Right renal cortex interstitium (tissue), 3 donors: ENCODE measurements at places on chromosomes 5 and 9. TPM values are rescaled to one million over a fixed set of nuclear protein-coding genes. Genes with fewer than 3 reads are reported as not detected.

DNA sequence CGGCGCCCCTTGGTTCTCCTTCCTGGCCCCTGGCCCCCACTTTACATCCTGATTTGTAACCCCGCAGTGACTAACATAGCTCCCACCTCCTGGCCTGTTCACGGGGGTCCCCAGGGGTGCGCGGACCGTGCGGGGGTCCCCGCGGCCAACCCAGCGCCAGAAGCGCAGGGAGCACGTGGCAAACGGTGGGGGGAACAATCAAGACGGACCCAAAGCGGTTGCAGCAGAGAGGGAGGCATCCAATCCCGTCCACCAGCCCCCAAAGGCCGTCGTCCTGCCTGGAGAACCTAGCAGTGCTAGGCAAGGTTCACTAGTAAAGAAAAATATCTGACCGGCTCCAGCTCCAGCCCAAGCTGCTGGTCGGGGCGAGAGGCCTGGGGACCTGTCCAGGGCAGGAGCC, 201.5 kb downstream of the AUH start:
- DNase-seq: no peak

GRCh38 chr5:14445013-14445412, 136.6 kb upstream of the OTULINL start:
- no peak for DNase-seq

DNA sequence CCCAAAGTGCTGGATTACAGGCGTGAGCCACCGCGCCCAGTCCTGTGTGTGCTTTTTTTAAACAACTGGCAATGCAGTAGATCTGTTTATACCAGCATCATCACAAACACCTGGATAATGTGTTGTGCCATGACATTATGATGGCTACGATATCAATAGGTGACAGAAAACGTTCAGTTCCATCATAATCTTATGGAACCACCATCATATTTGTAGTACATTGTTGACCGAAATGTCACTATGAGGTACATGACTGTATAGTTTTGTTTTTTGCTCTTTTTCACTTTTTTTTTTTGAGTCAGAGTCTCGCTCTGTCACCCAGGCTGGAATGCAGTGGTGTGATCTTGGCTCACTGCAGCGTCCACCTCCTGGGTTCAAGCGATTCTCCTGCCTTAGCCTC, 24.4 kb downstream of the ANKRD55 start:
- DNase-seq: no peak

DNA sequence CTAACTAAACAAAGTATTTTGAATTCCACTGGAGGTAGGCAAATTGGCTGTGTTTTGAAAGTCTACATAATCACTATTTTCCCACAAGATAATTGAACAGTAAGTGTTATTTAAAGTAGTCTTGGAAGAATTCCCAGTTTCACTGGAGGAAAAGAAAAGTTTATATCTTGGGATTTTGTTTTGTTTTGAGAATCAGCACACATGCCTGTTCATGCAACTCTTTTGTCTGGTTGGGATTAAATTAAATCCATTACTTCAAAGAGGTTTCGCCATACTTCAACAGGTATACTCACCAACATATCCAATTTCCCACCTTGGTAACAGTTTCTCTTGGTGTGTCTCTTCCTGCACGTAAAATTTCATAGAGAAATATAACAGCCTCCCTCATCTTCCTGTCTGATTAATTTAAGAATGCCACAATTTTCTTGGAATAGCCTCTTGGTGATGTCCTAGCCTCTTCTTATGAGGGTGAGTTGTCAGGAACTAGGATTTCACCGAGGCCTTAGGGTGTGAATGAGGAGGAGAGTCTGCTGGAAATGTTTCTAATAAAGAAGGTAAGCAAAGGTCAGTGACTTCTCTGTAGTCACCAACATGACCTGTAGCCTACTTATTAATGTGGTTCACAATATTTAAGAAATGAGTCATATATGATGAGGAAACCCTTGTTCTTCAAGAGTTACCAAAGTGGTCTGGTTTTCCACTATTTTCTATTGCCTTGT, 48.1 kb downstream of the ITGA2 start:
- DNase-seq: no peak

- no peak for DNase-seq
Observed at GRCh38 chr5:78926252-78926651, 58.9 kb downstream of the ARSB start.

- DNase-seq: no peak
Observed at GRCh38 chr9:133103987-133104505, 17.0 kb downstream of the RALGDS start.

DNA sequence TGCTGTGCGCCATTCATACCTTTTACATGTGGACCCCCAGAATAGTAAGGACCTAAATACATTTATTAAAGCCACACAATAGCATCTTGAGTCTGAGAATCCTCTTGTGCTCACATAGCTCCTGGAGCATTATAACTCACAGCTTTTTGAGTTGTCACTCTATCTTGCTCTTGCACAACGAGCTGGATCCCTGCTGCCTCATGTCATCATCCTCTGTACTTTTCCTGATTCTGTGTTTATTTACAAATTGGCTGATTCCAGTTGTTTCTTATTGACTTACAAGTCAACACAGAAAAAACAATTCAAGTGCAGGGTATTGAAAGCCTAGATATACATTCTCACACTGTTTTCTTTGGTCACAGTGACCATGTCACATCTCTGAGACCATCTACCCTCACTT, 112.9 kb downstream of the SLC1A3 start:
- no peak for DNase-seq

DNA sequence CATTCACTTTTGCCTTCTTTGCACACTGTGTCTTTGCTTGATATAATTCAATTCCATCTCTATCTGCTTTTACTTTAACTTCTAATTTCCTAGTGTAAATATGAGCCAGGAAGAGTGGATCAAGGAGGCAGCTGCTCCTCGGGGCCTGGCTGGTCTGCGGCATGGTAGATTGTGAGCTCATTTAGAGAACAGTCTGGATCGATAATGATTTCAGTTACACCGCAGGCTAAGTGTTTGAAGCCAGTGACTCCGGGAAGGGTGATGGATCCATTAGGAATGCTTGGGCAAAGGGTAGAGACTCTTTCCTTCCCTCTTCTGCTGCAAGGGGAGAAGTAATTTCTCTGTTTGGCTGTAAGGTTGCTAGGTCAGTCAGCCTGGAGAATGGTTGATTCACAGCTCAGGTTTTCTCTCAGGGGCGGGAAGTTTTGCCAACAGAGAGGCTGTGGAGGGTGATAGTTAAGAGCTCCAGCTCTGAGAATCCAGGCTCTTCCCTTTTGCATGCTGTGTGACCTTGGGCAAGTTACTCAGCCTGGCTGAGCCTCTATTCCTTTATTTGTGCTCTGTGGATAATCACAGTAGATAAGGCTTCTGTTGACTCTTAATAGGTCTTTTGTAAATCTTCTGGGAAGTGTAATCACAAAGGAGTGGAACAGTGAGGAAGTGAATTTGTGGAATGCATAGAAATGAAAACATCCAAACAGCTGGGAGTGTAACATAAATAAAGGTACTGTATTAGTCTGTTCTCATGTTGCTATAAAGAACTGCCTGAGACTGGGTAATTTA, 99.1 kb downstream of the PTTG1 start:
- DNase-seq: no peak

DNA sequence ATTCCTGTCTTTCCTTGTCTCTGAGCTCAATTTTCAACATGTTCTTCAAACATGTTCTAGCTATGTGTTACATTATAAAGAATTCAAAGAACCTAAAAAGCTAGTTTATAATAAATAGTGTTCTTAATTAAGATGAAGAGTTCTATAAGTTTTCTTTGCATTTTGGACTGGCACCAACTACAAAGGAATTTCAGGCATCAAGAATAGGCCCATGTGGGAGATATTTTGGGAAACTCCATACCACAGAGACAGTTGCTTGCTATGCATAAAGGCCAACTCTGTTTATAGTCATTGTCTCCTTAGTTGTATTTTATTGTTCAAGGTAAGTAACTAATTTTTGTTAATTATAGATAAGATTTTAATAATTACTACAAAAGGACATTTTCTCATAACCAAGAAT, 4.5 kb downstream of the SLF1 start:
- no peak for DNase-seq

DNA sequence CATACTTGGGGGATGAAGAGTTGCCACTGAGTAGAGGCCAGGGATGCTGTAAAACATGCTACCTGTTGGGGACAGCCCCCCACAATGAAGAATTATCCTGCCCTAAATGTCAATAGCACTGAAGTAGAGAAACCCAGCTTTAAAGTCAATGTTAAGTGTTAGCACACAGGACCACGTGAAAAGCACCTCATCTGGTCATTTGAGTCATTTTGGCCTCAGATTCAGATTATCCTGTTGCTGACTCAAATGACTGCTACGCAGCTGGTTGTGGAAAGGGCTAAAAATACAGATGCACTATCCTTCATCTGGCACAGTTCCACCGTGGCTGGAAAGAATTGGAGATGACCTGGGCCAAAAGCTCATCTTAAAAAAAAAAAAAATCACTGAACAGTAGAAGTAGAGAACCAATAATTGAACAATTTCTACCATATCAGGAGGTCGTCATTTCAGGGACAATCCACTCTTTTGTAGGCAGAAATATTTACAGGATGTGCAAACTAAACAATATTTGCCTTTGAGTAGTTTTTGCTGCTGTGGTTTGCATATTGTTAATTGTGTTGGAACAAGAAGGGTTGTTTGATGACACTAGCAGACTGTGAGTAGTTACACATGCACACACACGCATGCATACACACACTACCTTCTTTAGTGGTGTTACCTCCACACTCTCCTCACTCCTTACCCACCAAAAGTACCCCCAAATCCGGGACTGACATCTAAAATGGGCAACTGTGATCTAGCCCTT, 195.3 kb upstream of the KLF9 start:
- no peak for DNase-seq

GRCh38 chr5:84384604-84385575, at the start of gene EDIL3:
Gene EDIL3, minus strand, starts transcription at chr5:84384880. Its CDS starts 506 bp downstream, at chr5:84384374.
- DNase-seq: no peak

- no peak for DNase-seq
Observed at GRCh38 chr5:66981266-66982055, 215.1 kb downstream of the CD180 start.

DNA sequence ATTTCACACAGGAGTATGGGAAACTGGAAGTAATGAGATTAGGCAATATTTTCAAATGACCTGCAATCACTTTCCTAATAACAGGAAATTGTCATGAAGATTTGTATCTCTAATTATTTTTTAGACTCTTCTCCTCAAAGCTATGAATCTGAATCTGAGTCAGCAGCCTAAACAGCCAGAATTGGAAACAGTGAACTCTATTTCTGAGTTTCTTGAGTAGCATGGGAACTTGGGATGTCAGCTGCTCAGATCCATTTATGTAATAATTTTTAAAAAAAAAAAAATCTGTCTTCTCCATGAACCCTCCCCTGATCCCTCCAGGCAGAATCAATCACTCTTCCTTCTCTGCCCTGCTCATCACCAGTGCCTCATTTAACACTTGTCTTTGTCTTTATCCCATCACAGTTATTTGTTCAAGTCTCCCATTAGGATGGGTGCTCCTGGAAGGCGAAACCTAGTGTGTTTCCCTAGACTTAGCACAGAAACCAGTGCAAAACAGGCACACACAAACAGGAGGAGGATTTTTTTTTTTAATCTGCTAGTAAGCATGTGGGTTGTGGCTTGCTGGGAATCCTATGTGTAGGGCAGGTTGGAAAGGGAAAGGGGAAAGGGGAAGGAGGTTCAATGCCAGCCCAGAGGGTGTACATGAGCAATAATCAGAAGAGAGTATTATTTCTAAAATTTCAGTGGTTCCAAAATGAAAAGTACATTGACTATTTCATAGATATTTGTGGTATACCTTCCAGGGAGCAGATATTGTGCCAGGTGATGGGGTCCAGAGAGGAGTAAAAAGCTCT, 186.8 kb downstream of the TTLL11 start:
- DNase-seq: no peak

GRCh38 chr5:141680751-141681201, 1.3 kb downstream of the ARAP3 start:
- no peak for DNase-seq

DNA sequence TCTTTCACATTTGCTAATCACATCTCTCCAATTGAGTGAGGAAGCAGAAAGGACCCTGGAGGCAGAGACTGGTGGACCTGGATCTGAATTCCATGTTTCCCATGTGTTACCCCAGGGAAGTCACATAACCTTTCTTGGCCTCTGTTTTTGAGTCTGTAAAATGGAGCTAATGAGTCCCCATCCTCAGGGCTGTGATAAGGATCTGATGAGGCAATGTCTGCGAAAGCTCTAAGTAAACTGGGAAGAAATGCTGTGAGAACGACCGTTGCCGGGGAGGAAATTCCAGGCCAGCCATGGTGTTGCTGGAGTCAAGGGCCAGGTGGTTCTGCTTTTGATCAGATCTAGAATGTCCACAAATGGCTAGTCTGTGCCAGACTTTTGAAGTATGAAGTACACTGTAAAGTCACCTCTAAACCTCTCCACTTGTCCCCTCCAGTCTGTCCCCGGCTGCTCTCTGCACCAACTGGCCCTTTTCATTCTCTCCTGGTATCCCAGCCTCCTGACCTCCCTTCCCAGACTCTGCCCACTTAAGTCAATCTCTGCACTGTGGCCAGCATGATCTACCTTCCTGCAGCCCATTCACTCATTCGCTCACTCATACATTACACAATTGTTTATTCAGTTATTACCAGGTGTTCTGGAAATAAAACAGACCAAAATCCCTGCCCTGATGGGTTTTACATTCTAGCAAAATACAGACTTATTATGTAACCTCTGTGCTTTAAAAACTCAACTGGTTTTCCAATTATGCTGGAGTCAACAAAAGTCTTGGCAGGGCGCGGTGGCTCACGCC, 32.5 kb upstream of the N4BP3 start:
- DNase-seq: no peak

- DNase-seq: no peak
Observed at GRCh38 chr9:113646491-113646890, 183.0 kb downstream of the RGS3 start.

DNA sequence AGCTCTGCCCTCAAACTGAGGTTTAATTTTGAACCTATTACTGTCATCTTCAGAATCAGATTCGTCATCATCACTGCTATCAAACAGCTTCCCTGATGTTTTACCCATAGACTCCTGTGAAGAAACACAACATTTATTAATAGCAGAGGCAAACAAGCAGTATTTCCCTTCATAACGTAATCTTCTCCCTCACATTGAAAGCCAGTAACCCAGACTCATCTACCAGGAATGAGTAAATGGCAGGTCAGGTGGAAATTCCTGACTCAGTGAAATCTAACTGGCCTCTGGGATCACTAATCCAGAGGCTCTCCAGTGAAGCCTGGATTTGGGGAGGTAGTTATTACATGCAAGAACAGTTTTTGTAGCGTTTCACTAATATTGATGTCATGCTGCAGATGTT, 14.6 kb downstream of the NOL8 start:
- no peak for DNase-seq

The PAEP gene
- not detected for polyA plus RNA-seq

The PPP2R2B gene
- polyA plus RNA-seq: 13.8 TPM

The WWC1 gene
- polyA plus RNA-seq: 102 TPM

The UGT3A1 gene
- polyA plus RNA-seq: 102 TPM

The CCDC187 gene
- 1.3 TPM for polyA plus RNA-seq

The DDX46 gene
- 89.4 TPM for polyA plus RNA-seq
